Hematopoietic multipotent progenitor cell (in vitro differentiated cells): ENCODE measurements at places on chromosomes 3 and 15.

GRCh38 chr3:108518895-108519294, 8.5 kb upstream of the MYH15 start:
- DNase-seq, result no peak

DNA sequence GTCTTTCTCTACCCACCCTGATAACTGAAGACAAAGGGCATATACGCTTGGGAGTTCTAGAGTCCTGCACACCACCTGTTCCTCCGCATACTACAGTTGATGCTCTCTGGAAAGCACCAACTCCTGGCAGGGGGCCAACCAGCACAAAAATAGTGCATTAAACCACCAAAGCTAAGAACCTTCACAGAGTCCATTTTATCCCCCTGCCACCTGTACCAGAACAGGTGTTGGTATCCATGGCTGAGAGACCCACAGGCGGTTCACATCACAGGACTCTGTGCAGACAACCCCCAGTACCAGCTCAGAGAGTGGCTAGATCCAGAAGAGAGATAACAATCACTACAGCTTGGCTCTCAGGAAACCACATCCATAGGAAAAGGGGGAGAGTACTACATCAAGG, 114.4 kb upstream of the POU1F1 start:
- no peak for DNase-seq

GRCh38 chr3:180306155-180306554, 269.4 kb upstream of the PEX5L start:
- DNase-seq, result no peak

DNA sequence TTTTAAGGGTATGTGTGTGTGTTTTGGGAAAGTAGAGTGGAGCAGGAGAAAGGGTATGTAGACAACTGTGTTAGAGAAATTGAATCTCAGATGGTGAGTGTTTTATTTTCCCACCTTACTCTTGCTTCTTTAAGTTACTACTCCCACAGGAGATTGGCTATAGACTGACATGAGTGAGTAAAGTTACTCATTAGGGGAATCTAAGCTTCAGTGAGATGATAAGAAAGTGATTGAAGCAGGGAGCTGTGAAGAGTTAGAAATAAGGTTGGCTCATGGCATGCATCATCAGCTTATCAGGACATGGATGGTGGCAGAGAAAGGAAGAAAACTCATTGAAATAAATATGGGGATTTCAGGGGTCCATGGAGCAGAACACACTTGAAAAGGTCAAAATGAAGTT, 88.9 kb downstream of the MBNL1 start:
- no peak for DNase-seq

DNA sequence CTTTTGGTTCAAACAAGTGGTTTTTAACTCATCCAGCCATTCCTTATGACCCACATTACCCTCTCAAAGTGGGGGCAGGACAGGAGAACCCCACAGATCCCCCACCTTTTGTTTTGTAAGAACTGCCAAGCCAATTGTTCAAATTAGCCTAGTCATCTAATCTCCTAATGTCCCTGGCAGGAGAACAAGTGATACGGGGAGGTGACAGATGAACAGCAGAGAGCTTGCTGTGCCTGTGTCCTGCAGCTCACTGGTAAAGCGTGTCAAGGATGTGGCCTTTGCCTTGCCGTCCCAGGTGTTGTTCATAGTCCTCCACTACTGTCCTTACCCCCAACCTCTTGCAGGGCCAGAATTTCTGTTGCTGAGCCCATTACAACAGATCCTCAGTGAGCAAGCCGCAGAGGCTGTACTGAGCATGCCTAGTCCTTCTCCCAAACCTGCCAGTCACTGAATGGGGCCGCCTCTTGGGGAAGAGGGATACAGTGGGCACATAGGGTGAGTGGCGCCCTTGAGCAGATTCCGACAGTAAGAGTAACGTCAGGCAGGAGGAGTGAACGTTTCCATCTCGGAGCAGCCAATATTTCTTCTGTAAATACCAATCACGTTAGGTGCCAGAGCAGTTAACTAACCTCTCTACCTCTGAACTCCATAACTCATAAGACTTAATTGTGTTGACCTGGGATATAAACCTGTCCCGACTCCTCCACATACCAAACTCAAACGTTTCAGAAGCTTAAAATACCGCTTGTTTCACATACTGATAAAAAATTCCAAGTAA, 87.4 kb downstream of the ITPR1 start:
- no peak for DNase-seq

DNA sequence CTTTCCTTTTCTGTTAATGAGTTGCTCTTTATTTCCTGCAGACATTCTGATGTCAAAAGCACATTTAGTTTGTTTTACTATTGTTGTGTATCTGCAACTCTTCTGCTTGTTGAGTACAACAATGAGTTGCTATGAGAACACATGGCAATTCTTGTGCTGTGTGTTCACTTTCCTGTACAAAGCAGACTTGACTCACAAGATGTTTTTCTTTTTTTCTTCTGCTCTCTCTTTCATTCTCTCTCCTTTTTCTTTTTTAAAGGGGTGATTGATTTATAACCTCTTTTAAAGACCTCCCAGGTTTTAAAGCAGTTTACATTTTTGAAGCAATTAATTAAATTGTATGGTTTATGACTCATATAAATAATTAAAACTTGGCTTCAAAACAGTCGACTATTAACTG, 31.6 kb upstream of the ABHD10 start:
- no peak for DNase-seq

DNA sequence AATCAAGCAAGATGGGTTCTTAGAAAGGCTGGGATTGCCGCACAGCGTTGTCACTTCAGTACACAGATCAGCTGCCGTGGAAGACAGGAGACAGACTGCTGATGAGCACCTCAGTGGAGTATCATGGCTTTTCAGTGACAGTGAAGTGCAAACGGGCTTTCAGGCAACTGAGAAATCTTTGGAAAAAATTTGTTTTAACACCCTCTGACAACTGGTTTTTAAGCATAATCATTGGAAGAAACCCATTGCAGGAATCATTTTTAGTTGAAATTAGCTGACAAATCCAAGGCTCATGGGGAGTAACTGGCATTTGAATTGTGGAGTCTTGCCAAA, 418.8 kb downstream of the OTOL1 start:
- no peak for DNase-seq

DNA sequence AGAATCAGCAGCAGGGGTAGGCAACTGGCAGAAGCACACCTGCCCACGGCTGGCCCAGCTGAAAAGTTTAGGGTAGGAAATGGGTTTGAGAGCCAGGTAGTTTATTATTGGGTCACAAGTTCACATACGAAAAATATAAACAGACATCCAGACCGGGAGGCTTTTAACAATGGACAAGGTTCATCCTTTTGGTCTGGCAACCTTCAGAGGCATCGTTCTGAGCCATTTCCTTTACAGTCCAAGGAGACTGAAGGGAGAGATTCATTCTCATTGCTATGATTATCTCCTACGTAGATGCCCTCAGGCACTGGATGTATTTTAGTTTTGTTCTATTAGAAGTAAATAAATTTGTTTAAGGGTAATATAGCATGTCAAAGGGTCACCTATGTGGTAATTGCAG, 248.0 kb upstream of the THBS1 start:
- DNase-seq, result no peak

DNA sequence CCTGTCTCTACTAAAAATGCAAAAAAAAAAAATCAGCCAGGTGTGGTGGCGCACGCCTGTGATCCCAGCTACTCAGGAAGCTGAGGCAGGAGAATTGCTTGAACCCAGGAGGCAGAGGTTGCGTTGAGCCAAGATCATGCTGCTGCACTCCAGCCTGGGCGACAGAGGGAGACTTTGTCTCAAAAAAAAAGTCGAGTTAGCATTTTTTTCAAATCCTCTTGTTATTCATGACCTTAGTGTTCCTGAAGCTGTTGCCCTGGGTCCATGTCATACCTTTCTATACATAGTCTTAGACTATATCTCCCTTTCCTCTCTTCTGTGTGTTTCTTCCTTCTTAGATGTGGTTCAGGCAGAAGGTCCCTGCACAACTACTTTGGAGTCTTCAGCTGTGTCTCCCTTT, 6.4 kb downstream of the FMN1 start:
- no peak for DNase-seq

- DNase-seq, result no peak
Observed at GRCh38 chr3:129087138-129087702, 26.6 kb downstream of the GP9 start.

GRCh38 chr15:61750271-61751084, 309.8 kb downstream of the VPS13C start:
- DNase-seq, result no peak

DNA sequence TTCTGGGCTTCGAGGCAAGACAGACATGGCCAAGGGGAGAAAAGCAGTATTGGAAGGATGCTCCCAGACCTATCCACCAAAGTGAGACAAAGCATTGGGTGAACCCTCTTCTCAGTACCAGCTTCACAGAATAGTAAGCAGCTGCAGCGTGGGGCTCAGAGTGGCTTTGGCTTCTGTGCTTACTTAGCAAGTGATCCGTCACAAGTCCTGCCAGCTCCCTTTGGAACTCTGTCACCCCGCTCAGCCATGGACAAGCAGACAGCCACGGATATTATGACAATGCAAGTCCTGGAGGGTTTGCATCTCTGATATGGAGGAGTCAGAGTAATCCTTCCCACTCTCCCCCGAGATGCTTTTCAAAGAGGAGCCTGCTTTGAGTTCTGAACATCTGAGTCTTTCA, 90.8 kb downstream of the SLCO3A1 start:
- DNase-seq, result no peak

- no peak for DNase-seq
Observed at GRCh38 chr3:120338517-120338916, 10.6 kb downstream of the LRRC58 start.

DNA sequence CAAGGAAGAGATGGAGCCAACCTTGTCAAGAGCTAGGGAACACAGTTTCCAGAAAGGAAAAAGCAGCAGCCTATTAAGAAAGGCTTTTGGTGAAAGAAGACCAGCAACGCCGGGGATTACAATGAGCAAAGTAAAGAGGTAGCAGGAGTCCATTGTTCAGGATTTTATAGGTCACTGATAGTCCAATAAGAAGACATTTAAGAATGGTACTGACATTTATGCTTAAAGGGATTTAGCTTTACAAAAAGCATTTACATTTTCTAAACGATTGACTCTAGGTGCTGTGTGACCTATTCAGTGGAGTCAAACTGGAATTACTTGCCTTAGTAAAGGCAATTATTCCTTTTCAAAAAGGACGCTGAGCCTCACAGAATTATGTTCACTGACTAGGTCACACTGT, 40.8 kb downstream of the CSNK1G1 start:
- no peak for DNase-seq

DNA sequence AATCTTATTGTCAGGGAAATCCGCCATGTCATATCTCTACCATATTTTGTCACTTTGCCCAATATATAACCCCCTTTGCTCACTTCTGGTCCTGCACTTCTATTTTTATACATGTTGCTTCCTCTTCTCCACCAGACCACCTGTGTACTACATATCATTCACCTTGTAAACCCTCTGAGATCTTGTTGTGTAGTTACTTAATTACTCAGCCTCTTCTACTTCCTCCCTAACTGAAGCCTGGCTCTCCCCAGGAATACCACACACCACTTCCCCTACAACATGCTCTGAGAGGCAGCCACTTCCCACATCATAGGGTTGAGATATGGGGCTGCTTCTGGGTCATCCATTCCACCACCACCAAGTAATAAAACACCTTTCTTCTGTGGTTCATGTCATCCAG, 10.0 kb downstream of the HEXA start:
- no peak for DNase-seq

- no peak for DNase-seq
Observed at GRCh38 chr3:50189989-50190388, 1.4 kb upstream of the GNAT1 start.

DNA sequence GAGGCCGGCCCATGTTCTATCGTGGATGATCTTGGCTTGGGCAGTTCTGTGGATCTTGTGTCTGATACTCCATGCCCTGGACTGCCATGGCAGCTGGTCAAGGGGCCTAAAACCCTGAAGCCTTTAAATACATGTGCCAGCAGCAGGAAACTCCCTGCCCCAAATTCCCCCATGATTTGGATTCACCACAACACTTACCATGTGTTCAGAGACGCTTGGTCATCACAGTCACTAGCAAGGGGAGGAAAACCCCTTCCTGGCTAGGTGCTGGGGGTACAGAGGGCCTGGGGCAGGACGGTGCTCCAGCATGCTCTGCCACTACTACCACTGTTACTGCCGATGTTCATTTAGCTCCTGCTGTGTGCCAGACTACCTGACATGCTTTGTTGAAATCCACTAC, 94.4 kb downstream of the DNAJB8 start:
- no peak for DNase-seq

DNA sequence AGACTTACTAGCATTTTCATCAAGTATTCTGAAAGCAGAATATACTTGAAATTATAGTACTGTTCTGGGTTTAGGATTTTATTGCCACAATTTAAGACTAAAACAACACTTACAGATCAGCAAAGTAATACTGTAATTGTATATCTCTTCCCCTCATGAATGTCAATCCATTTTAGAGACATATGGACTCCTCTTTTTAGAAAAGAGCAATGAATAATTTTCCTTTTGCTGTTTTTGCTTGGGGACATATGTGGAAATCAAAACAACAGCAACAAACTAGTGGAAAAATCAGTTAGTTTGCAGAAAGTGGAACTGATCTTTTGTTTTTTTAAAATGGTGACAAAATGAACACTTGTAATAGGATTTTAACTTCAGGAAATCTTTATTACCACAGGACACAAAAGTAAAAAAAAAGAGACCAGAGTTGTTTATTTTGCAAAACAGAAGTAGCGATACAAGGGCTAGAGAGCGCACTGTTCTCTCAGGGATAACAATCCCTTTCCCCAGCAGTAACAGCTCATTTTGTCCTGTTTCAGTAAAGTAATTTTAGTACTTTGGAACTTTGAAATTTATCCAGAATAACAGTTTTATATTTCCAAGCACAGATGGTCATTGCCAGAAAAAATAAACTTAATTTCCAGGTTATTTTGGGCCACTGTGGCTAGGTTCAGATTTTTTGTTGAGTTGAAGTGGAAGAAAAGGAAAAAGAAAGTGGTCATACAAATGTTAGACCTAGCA, 17.1 kb downstream of the LEKR1 start:
- DNase-seq, result no peak

GRCh38 chr15:39347453-39347852, 233.4 kb upstream of the THBS1 start:
- no peak for DNase-seq

DNA sequence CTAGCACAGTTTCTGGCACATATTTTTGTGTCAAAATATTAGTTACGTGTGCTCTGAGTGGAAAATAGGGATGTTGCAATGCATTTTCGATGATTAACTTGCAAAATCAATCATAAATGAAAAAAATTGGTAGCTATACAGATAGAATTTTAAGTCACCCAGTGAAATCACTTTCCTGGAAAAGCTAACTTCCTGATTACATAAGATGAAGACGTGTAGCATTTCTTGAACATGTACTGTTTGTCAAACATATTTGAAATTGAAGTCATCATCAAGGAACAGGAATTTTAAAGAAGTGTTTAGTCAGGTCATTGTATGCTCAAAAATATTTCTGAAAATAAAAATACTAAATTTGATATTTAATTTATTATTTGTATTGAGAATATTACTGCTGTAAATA, 977.7 kb downstream of the PLOD2 start:
- no peak for DNase-seq
